AG20443 (cell line): ENCODE measurements at places on chromosomes 11 and 22.

DNA sequence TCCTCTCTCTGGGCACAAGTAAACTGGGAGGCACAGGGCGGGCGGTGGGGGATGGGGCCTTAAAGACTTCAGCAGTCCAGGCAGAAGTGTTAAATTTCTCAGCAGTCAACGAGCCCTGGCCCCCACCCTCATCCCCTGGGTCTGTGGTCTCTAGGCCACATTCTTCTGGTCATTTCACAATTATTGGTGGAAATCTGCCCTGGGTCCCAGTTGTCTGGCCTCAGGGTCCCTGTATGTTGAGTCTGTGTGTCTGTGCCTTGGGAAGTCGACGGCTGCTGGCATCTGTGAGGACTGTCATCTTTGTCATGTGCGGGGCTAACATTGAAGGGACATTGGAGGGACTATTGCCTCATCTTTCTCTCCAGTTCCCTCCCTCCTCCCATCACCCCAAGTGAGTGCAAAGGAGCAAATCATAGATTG is 1.7 kb downstream of the TSPAN18 start:
- DNase-seq = no peak

DNA sequence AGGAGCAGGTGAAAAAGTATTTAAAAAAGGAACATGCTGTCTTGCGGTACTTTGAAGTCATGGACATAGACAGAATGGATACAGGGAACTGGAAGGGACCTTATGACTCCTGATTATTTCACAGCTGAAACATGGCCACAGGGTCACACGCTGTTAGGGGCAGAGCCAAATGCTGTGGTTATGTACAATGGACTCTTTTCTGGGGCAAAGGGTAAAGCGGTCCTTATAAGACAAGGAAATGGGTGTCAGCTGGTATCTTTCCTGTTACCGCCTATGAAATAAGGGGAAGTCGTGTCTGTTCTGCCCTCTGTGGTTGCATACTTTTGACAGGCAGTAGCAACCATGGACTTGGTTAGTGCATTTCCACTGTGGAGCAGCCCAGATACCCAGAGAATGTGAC is 12.8 kb upstream of the ST14 start:
- DNase-seq = no peak

GRCh38 chr11:80041136-80042000 is 600.5 kb upstream of the TENM4 start:
- DNase-seq = no peak

GRCh38 chr11:102239448-102239847 is 77.8 kb upstream of the BIRC3 start:
- DNase-seq = no peak

DNA sequence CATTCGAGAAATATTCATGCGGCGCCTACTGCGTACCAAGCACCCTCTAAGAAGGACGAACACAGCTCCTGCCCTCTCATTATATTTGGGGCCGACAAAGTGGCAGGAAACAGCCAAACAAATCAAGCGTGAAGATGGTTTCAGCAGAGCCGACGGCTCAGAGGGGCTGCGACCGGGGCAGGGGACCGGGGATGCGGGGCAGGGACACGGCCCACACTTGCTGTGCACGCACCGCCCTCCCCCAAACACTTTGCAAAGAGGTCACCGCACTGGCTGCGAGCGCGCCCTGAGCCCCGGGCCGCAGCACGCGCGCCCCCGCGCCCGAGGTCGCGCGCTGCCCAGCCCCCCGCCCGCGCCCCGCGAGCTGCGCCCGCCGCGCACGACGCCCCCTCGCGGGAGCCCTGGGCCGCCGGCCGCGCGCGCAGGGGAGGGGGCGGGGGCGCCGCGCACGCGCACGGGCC is 255 bp upstream of the SYNGR1 start:
- peak; percentile 93 for DNase-seq

DNA sequence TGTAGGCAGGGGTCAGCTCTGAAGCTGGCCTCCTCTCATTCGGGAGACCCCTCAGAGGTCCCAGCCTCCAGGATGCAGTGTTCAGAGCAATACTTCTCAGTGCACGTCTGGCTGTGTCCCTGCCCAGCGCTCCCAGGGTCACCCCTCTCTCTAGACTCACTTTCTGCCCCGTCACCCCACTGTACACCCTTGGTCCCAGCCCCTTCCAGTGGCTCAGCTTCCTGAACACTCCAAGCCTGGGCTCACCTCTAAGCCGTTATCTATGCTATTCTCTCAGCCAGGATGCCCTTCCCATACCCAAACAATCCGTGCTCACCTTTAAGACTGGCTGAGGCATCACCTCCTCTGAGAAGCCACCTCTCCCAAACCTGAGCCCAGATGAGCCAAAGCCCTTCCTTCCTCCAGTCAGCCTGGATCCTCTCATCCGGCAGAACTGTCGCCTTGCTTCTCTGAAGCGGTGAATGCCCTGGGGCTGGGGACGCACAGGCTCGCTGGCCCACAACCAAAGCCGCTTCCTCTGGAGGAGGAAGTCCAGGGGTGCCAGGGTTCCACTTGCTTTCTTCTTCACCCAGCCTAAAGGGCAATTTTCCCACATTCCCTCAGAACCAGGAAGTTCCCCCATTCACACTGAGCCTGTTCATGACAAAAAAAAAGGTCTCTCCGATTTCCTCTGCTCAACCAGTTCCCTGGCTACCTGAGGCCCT is 13.7 kb upstream of the CDKN1C start:
- DNase-seq = no peak

DNA sequence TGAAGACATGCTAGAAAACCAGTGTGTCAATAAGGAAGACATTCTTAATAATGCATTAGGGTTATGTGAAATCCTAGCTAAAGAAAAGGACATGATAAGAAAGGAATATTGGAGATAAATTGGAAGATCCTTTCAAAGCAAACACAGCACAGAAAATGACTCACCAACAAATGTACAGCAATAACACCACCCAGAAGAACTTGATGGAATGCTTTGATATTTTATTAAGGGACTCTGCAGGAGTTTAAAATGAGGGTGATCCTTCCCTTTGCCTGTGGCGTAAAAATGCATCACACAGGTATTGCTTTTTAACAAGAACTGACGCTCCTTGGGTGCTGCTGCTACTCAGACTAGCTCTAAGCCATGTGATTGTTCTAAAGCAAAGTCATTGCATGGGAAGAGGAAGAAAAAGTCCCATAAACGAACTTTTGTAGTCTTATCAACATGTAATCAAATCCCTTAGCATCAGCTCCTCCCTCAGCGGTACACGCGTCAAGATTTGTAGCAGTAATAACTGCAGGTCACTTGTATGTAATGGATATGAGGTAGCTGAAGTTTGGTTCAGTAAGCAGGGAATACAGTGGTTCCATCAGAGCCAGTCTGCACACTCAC is 48.4 kb upstream of the EED start:
- DNase-seq = no peak

GRCh38 chr22:20395181-20395906 is 1.4 kb downstream of the ZNF74 start:
- no peak for DNase-seq

GRCh38 chr22:46767249-46767985 is 5.0 kb downstream of the TBC1D22A start:
- DNase-seq = no peak

GRCh38 chr11:113204280-113204679 is 110.1 kb upstream of the TTC12 start:
- no peak for DNase-seq

- peak; percentile 40 for DNase-seq
Observed at GRCh38 chr11:109490953-109491635, 69.1 kb downstream of the C11orf87 start.

DNA sequence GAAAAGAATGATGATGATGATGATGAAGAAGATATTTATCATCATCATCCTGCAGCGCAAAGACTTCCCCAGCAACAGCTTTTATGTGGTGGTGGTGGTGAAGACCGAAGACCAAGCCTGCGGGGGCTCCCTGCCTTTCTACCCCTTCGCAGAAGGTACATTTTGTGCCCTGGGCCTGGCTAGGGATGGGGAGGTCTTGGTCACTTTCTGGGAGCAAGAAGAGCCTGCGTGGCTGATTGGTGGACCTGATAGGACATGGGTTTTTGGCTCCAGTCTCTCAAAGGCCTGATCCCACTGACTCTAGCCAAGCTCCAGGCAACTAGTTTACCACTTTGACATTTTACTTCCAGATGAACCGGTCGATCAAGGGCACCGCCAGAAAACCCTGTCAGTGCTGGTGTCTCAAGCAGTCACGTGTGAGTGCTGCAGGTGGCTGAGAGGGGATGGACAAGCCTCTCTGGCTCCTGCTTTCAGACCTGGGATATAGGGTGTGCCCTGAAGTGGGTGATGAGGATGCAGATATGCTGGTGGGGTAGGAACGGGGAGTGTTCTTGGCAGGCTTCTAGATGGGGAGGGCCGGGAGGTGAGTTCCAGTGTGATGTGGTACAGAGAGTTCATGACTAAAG is 5.3 kb downstream of the SIDT2 start:
- no peak for DNase-seq

DNA sequence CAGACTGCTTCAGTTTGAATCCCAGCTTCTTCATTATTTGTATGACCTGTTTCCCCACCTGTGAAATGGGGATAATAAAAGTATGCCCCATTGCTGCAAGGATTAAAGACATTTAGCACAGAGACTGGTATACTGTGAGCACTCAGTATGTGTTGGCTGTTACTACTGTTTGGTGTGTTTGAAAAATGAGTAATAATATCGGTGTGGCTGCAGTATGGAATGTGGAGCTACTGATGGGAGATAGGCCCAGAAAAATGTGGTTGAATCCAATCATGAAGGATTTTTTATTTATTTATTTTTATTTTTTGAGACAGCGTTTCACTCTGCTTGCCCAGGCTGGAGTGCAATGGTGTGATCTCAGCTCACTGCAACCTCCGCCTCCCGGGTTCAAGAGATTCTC is 9.1 kb upstream of the C1QTNF4 start:
- DNase-seq = peak; percentile 62

DNA sequence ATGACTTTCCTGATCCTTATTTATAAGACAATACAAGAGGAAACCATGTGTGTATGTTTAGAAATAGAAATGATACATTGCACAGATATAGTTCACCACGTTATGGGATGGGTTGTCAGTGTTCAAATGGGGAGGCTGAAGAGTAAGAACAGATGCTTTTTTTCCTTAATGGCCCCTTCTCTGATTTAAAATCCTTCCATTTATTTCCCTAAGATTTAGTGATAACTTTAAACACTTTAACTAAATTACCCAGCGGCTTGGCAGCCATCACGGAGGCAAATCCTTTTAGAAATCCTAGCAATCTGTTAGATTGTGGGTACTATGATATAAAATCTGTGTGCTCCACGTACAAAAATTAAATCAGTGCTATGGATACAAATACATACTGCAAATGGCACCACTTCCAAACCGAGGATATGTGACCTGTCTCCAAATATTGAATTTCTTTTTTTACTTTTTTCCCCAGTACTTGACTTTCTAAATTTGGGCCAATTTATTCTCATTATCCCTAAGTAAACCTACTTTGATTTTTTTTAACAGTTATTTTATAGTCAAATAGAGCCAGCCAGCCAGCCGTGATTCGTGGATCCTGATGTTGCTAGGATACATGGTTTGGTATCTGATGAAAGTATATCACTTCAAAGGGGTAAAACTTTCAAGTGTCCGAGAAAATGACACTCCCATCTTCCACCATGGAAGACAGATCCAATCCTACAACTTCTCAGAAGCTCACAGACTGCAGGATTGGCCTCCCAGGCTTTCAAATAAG is 46.1 kb downstream of the BDNF start:
- DNase-seq = no peak

- DNase-seq = peak; percentile 56
Observed at GRCh38 chr11:126415128-126415527, 59.6 kb downstream of the ST3GAL4 start.
